Smooth muscle cell of trachea (primary cell): ENCODE measurements at places on chromosomes 6 and 20. TPM values are rescaled to one million over a fixed set of nuclear protein-coding genes. Genes with fewer than 3 reads are reported as not detected.

Gene TRIM15
- total RNA-seq, result not detected in 2 replicates

Gene SULF2
- total RNA-seq, result 0.29 and 11.7 TPM in 2 replicates

Gene TBXT
- total RNA-seq, result not detected in 2 replicates

Gene ATP5F1E
- 23.2 and 27.6 TPM in 2 replicates for total RNA-seq

Gene RAET1G
- total RNA-seq, result 5.7 and 5.8 TPM in 2 replicates

Gene GNAS-AS1
- 1.2 and 1.3 TPM in 2 replicates for total RNA-seq

Gene PEX7
- 12.7 and 18.2 TPM in 2 replicates for total RNA-seq

Gene OR2H2
- total RNA-seq, result not detected in 2 replicates

Gene HLA-DOB
- total RNA-seq, result 0.29 TPM in 1 of 2 replicates, not detected in the other

Gene EMILIN3
- total RNA-seq, result under 0.01 and 0.29 TPM in 2 replicates

Gene MATN4
- total RNA-seq, result 0.33 TPM in 1 of 2 replicates, not detected in the other

Gene DSP
- under 0.01 and 0.44 TPM in 2 replicates for total RNA-seq

Gene GPX5
- total RNA-seq, result not detected in 2 replicates

Gene SIRT5
- 8.7 and 10.3 TPM in 2 replicates for total RNA-seq

Gene PDYN
- total RNA-seq, result not detected in 2 replicates

Gene KCNQ5
- 0.87 and 1.2 TPM in 2 replicates for total RNA-seq

Gene SLC2A10
- 38.0 and 90.1 TPM in 2 replicates for total RNA-seq

Gene NRN1
- total RNA-seq, result 0.29 and 0.83 TPM in 2 replicates

Gene HTR1E
- not detected in 2 replicates for total RNA-seq

Gene PRSS16
- not detected in 2 replicates for total RNA-seq

Gene TRIM40
- total RNA-seq, result not detected in 2 replicates

Gene L3MBTL1
- 6.5 and 10.4 TPM in 2 replicates for total RNA-seq

Gene SAMD5
- 0.99 and 2.6 TPM in 2 replicates for total RNA-seq

Gene MPIG6B
- not detected in 2 replicates for total RNA-seq

Gene MAS1
- not detected in 2 replicates for total RNA-seq

Gene BPIFB1
- not detected in 2 replicates for total RNA-seq
